Glutamatergic neuron (in vitro differentiated cells): ENCODE measurements at places on chromosomes 6 and 20. TPM values are rescaled to one million over a fixed set of nuclear protein-coding genes. Genes with fewer than 3 reads are reported as not detected.

- H3K4me1 ChIP-seq = peaks cover 11% of the 10 kb centered on the region
- peak overlapping the region; percentile 96 for H3K27ac ChIP-seq
- H3K36me3 ChIP-seq = no peaks in the 10 kb centered on the region
- H3K4me3 ChIP-seq = peak overlapping the region; percentile 97
- DNase-seq = no peak
Measured at GRCh38 chr20:45363611-45364492, 896 bp downstream of the SYS1 start.

DNA sequence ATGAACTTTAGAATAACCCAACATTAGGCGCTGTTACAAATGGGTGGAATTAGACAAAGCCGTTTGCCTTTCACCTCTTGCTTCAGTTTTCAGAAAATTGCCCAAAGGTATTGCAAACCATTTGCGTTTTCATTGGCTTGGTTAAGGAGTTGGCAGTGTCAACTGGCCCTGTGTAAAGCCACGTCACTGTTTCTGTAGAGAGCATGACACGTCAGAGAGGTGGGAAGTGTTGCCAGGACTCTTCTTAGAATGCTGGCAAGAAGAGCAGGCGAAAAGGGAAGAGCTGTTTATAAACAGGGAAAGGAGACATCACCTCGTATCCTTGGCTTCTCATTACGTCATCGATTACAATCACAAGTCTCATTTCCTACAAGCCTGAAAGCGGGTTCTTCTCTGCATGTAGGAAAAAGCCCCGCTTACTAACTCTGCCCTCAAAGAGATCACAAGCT lies 4.2 kb upstream of the IRF4 start:
- DNase-seq = no peak
- no peaks in the 10 kb centered on the region for H3K4me1 ChIP-seq
- H3K4me3 ChIP-seq = no peak overlapping the region

The TFAP2D gene
- not detected for total RNA-seq

The EIF2S2 gene
- 49.0 TPM for total RNA-seq

- H3K4me1 ChIP-seq = no peaks in the 10 kb centered on the region
- H3K36me3 ChIP-seq = no peaks in the 10 kb centered on the region
- no peak overlapping the region for H3K27ac ChIP-seq
Measured at GRCh38 chr6:71656121-71656520, 230.2 kb upstream of the RIMS1 start.

DNA sequence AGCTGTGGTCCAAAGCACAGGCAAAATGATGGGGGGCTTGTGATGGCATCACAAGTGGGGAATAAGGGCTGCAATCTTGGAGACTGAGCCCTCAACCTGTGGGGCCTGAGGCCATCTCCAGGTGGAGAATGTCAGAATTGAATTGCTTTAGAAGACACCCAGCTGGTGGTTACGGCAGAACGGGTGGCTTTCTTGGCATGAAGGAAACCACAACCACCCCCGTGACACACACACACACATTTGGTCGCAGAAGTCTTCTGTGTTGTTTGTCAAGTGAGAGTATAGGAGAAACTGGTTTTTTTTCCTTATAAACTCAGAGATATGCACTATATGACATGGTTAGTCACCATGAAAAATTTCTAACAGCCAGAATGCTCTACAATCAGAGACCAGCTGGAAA lies 139.5 kb upstream of the CDH4 start:
- no peak overlapping the region for H3K27ac ChIP-seq
- H3K4me3 ChIP-seq = no peak overlapping the region
- H3K27me3 ChIP-seq = peaks cover 4% of the 10 kb centered on the region
- H3K4me1 ChIP-seq = peaks cover 10% of the 10 kb centered on the region
- H3K36me3 ChIP-seq = peaks cover 7% of the 10 kb centered on the region
- no peak for DNase-seq

- DNase-seq = no peak
- no peaks in the 10 kb centered on the region for H3K36me3 ChIP-seq
- H3K27me3 ChIP-seq = no peaks in the 10 kb centered on the region
- no peaks in the 10 kb centered on the region for H3K4me1 ChIP-seq
Measured at GRCh38 chr6:54191461-54191860, 80.2 kb downstream of the MLIP start.

The RFX6 gene
- not detected for total RNA-seq

The EBF4 gene
- 11.0 TPM for total RNA-seq

- H3K27ac ChIP-seq = no peak overlapping the region
- DNase-seq = no peak
- no peak overlapping the region for H3K4me3 ChIP-seq
- no peaks in the 10 kb centered on the region for H3K4me1 ChIP-seq
Measured at GRCh38 chr20:40197691-40198090, 491.3 kb downstream of the MAFB start.

DNA sequence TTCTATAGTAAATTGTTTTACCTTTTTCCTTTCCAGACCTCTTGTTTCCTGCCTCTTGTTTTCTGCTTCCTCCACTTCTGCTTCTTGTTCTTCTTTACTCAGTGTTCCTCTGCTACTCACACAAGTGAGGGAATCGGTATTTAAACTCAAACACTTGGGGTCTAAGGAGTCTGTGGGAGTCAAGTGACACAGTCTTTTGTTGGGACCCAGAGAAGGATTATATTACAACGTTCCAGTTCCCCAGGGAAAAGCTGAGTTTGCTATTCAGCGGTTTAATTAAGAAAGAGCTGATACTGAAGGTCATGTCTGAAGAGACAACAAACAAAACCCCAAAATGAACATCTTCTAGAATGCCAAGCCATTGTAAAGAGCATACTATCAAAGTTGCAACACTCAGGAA lies 107.8 kb upstream of the CITED2 start:
- H3K4me1 ChIP-seq = peaks cover 14% of the 10 kb centered on the region
- no peak overlapping the region for H3K4me3 ChIP-seq
- no peak for DNase-seq
- H3K36me3 ChIP-seq = no peaks in the 10 kb centered on the region
- H3K27me3 ChIP-seq = peaks cover 2% of the 10 kb centered on the region
- H3K27ac ChIP-seq = peak overlapping the region; percentile 7

The TFAP2C gene
- 35.3 TPM for total RNA-seq

The KIF25 gene
- not detected for total RNA-seq

DNA sequence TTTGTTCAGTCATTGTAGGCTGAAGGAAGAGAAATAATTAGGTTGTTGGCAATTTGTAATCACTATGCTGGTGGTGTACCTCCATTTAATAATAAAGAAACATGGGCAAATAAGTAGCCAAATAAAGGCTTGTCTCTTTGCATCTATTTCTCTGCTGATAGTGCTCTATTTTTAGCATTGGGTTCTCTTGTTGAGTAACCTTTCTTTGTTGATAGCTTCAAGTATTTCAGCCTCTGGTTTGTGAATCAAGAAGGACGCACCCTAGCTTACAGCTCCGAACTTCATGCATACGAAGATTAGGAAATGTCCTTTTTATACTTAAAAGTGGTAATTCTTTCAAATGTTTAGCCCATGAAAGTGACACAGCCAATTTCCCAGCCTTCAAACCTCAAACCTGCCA lies 2.6 kb downstream of the PPP1R14C start:
- peaks cover 8% of the 10 kb centered on the region for H3K4me1 ChIP-seq
- no peak overlapping the region for H3K27ac ChIP-seq
- H3K27me3 ChIP-seq = peaks cover 15% of the 10 kb centered on the region
- H3K4me3 ChIP-seq = no peak overlapping the region
- DNase-seq = no peak
- H3K36me3 ChIP-seq = no peaks in the 10 kb centered on the region

DNA sequence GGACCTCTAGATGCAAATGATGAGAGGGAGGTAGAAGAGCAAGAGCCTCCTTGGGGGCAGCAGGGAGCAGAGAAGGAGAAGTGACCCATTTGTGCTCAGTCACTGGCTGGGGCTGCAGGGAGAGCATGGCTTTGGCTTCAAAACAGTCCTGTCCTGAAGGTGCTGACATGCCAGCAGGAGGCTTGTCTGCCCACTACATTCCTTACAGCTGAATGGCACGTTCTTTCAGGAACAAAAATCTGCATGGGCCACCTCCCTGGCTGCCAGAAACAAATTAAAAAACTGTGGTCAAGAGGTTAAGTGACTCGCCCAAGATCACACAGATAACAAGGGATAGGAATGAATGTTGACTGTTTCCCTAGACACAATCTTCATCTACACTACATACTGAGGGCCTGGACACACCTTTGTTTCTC lies 188.8 kb downstream of the HIVEP2 start:
- no peaks in the 10 kb centered on the region for H3K4me1 ChIP-seq
- H3K4me3 ChIP-seq = no peak overlapping the region
- H3K36me3 ChIP-seq = no peaks in the 10 kb centered on the region

The FHL5 gene
- not detected for total RNA-seq

GRCh38 chr20:32006841-32007786 lies 3.1 kb upstream of the CCM2L start:
- H3K4me1 ChIP-seq = peaks cover 10% of the 10 kb centered on the region
- H3K27ac ChIP-seq = peak overlapping the region; percentile 46
- H3K27me3 ChIP-seq = peaks cover 11% of the 10 kb centered on the region
- DNase-seq = no peak
- H3K4me3 ChIP-seq = no peak overlapping the region

- H3K4me1 ChIP-seq = no peaks in the 10 kb centered on the region
- no peak for DNase-seq
- H3K27ac ChIP-seq = no peak overlapping the region
- H3K36me3 ChIP-seq = no peaks in the 10 kb centered on the region
- no peak overlapping the region for H3K4me3 ChIP-seq
Measured at GRCh38 chr6:24761193-24761835, 13.4 kb upstream of the GMNN start.

The BYSL gene
- 36.2 TPM for total RNA-seq

The ARHGAP18 gene
- 7.9 TPM for total RNA-seq

- no peak overlapping the region for H3K4me3 ChIP-seq
- no peaks in the 10 kb centered on the region for H3K36me3 ChIP-seq
- no peak for DNase-seq
- H3K27me3 ChIP-seq = peaks cover 2% of the 10 kb centered on the region
Measured at GRCh38 chr20:4134861-4135379, 119.6 kb upstream of the RNF24 start.

The HMGN3 gene
- 43.0 TPM for total RNA-seq

- no peak overlapping the region for H3K4me3 ChIP-seq
- H3K27ac ChIP-seq = no peak overlapping the region
- peaks cover 14% of the 10 kb centered on the region for H3K4me1 ChIP-seq
- no peak for DNase-seq
- H3K36me3 ChIP-seq = no peaks in the 10 kb centered on the region
Measured at GRCh38 chr6:14575961-14576360, 458.4 kb downstream of the CD83 start.

- peaks cover 23% of the 10 kb centered on the region for H3K4me1 ChIP-seq
- H3K4me3 ChIP-seq = peak overlapping the region; percentile 83
- H3K36me3 ChIP-seq = peaks cover 7% of the 10 kb centered on the region
- H3K27ac ChIP-seq = peak overlapping the region; percentile 85
- H3K27me3 ChIP-seq = peaks cover 17% of the 10 kb centered on the region
Measured at GRCh38 chr6:88167352-88167937, 1.3 kb upstream of the CNR1 start.

DNA sequence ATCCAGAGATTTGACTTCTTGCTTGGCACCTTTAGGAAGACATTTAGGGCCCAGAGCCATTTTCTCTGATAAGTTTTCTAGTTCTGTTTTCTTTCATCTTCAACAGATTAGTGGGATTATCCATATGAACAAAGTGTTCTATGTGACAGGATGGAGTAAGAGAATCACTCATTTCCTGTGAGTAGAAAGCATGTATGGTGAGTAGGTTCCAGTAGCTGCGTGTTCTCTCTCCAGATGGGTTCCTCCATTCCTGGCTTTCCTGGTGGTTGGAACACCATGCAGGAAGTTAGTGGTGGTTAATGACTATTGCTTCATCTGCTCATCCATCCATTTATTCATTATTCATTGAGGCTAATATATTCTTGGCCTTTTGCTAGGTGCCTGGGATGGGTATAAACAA lies 54.0 kb downstream of the EFCAB8 start:
- no peak for DNase-seq
- peaks cover 8% of the 10 kb centered on the region for H3K36me3 ChIP-seq
- no peak overlapping the region for H3K4me3 ChIP-seq
- H3K27ac ChIP-seq = no peak overlapping the region
- peaks cover 7% of the 10 kb centered on the region for H3K27me3 ChIP-seq

The VNN1 gene
- not detected for total RNA-seq

- peaks cover 1% of the 10 kb centered on the region for H3K4me1 ChIP-seq
- H3K27me3 ChIP-seq = no peaks in the 10 kb centered on the region
- DNase-seq = no peak
- H3K27ac ChIP-seq = no peak overlapping the region
- H3K4me3 ChIP-seq = no peak overlapping the region
Measured at GRCh38 chr20:17904027-17904426, 64.6 kb downstream of the SNX5 start.

- DNase-seq = no peak
- no peaks in the 10 kb centered on the region for H3K4me1 ChIP-seq
- no peak overlapping the region for H3K4me3 ChIP-seq
- H3K36me3 ChIP-seq = no peaks in the 10 kb centered on the region
- no peak overlapping the region for H3K27ac ChIP-seq
- H3K27me3 ChIP-seq = no peaks in the 10 kb centered on the region
Measured at GRCh38 chr6:54802775-54803634, 43.6 kb upstream of the FAM83B start.

The FILIP1 gene
- total RNA-seq = 0.69 TPM

The SIRPB1 gene
- total RNA-seq = not detected

The LZTS3 gene
- total RNA-seq = 56.8 TPM

GRCh38 chr6:32332433-32332832 lies 39.3 kb downstream of the TSBP1 start:
- H3K27me3 ChIP-seq = no peaks in the 10 kb centered on the region
- no peak for DNase-seq
- H3K36me3 ChIP-seq = no peaks in the 10 kb centered on the region

GRCh38 chr6:121439926-121440325 lies 4.5 kb downstream of the GJA1 start:
- no peak for DNase-seq
- H3K36me3 ChIP-seq = no peaks in the 10 kb centered on the region
- peaks cover 16% of the 10 kb centered on the region for H3K4me1 ChIP-seq
- H3K27ac ChIP-seq = no peak overlapping the region

- DNase-seq = no peak
- peaks cover 3% of the 10 kb centered on the region for H3K27me3 ChIP-seq
- peaks cover 11% of the 10 kb centered on the region for H3K4me1 ChIP-seq
Measured at GRCh38 chr6:36642913-36643817, 35.3 kb upstream of the CDKN1A start.

DNA sequence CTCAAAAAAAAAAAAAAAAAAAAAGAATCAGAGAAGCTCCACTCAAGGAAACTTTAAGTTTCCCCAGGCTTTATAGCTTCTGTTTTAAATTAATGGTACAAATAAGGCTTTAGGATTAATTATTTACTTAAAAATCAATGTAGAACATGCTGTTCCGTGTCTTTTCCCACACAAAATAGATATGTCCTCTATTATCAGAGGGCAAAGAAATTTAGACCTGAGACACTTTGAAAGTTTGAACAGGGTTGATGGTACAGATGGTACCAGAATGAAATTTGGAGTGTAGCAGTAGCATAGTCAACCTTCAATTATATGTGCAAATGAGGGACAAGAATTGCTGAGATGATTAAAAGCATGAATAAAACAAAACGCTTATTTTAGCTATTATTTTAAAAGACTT lies 32.2 kb upstream of the REV3L start:
- H3K27me3 ChIP-seq = no peaks in the 10 kb centered on the region
- H3K4me3 ChIP-seq = no peak overlapping the region
- DNase-seq = no peak
- no peak overlapping the region for H3K27ac ChIP-seq

- H3K4me3 ChIP-seq = peak overlapping the region; percentile 86
- H3K4me1 ChIP-seq = no peaks in the 10 kb centered on the region
- peaks cover 19% of the 10 kb centered on the region for H3K27me3 ChIP-seq
- no peak overlapping the region for H3K27ac ChIP-seq
- DNase-seq = peak; percentile 84
- peaks cover 4% of the 10 kb centered on the region for H3K36me3 ChIP-seq
Measured at GRCh38 chr6:29553268-29554057, 6.1 kb downstream of the UBD start.

- no peak overlapping the region for H3K27ac ChIP-seq
- H3K27me3 ChIP-seq = peaks cover 4% of the 10 kb centered on the region
- no peaks in the 10 kb centered on the region for H3K36me3 ChIP-seq
- DNase-seq = no peak
- H3K4me3 ChIP-seq = no peak overlapping the region
Measured at GRCh38 chr6:116373300-116373699, 2.6 kb downstream of the DSE start.
